Bronchial epithelial cell (primary cell): ENCODE measurements at places on chromosomes 2 and 18. TPM values are rescaled to one million over a fixed set of nuclear protein-coding genes. Genes with fewer than 3 reads are reported as not detected.

DNA sequence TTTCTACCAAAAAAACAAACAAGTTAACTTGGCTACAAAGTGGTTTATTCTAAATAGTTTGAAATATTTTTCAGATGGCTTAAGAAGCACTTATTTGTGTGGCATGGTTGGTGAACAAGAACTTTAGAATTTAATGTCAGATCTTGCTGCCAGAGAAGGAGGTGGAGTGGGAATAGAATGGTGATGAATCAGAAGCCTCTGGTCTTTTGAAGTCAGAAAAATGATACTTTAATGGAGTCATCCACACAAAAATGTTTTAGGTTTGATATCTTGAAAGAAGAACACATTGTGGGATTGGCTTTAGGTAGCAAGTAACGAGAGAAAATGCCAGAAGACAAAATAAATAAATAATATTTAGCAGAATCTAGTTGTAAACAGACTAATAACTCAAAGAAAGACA, 243.1 kb upstream of the FANCL start:
- DNase-seq: peak; percentile 53

GRCh38 chr2:196530910-196531309, 108.6 kb upstream of the CCDC150 start:
- no peak for DNase-seq

- no peak for DNase-seq
These were observed 124.3 kb downstream of the RIF1 start for GRCh38 chr2:151534001-151534400.

DNA sequence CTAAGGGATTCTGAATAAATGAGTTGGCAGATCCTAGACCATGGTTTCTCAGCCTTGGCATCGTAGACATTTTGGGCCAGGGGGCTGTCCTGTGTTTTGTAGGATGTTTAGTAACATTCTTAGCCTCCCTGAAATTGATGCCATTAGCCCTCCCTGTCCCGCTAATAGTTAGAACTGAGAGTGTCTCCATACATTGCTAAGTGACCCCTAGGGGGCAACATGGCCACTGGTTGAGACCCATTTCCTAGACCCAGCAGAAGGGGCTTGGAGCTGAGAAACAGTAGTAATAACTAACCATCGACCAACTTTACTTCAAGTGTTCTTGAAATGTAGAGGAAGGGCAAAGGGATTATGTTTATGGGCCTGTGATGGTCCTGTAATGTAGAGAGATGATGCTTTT, 40.8 kb downstream of the KCMF1 start:
- DNase-seq: no peak

- peak; percentile 98 for DNase-seq
These were observed 1173.1 kb upstream of the ZEB2 start for GRCh38 chr2:145692971-145693478.

DNA sequence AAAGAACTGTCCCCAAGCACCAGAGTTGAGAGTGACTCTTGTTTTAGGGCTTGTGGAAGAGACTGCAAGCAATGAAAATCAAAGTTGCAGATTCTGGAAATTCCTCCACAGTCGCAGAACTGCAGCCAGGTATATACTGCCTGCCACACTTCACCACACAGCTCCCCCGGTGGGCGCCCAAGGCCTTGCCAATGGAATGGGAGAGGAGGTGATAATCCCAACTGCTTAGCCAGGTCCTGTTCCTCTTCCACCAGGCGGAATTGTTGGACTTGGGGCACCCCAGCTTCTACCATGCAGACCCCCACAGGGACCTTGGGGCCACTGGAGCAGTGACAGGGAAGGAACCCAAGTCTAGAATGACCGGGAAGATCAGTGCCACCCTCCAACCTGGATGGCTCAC, 4.8 kb upstream of the PDIA6 start:
- no peak for DNase-seq

DNA sequence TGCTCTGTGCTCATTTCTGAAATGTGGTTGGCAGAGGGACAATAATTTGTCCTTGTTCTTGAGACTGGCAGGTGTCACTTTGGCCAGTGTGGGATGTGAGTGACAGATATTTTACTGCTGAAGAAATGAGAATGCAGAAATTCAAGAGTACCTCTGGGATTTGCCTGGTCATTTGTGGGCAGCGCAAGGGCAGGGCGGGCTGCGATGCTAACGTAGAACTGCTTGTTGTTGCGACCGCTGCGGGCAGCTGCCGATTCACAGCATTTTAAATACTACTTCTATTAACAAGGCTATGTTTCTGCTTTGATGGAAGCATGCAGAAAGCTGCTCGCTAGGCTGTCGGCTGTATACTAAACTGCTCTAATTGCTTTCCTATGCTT, 268.6 kb downstream of the FIGN start:
- no peak for DNase-seq

DNA sequence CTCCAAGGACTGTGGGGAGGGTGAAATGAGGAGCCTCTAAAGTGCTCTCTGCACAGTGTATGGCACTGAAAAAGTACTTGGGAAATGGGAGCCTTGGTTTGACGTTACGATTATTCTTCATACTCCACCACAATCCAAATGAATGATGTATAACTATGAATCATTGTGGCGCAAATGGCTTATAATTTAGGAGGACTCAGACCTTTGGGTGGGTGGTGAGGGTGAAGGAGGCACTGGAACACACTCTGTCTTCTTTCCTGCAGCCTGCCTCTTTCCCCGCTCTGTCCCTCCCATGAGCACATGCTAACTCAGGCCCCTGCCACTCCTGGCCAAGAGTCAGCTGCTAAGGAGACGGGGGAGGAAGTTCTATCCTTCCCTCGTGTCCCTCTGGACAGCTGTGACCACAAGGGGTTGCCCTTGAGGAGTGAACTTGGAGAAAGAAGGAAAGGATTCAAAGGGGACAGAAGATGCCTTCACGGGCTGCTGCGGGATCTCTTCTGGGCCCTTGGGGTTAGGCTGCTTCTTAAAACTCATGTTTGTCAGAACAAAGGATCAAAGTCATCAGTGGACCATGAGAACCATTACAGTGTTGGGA, 36.5 kb downstream of the POLR1A start:
- DNase-seq: no peak

- peak; percentile 29 for DNase-seq
These were observed 187.4 kb upstream of the RBMS1 start for GRCh38 chr2:160680974-160681373.

GRCh38 chr18:30280861-30281470, 761.6 kb downstream of the DSC3 start:
- DNase-seq: peak; percentile 73

- peak; percentile 91 for DNase-seq
These were observed 73.6 kb downstream of the CYBRD1 start for GRCh38 chr2:171595896-171596295.

DNA sequence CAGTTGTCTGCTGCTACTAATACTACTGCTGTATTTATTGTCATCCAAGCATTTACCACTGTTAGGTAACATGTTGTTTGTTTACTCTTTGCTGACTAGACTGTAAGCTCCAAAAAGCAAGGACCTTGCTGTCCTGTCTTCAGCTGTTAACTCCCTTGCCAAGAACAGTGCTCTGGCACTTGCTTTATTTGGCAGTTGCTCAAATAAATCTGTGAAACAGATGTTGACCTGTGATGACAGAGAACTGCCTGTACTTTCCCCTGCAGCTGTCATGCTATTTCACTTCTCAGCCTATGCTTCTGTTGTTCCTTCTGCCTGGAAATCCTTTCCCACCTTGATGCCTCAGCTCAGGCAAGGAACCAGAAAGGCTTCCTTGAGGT, 181.2 kb downstream of the ATAD2B start:
- DNase-seq: peak; percentile 59

DNA sequence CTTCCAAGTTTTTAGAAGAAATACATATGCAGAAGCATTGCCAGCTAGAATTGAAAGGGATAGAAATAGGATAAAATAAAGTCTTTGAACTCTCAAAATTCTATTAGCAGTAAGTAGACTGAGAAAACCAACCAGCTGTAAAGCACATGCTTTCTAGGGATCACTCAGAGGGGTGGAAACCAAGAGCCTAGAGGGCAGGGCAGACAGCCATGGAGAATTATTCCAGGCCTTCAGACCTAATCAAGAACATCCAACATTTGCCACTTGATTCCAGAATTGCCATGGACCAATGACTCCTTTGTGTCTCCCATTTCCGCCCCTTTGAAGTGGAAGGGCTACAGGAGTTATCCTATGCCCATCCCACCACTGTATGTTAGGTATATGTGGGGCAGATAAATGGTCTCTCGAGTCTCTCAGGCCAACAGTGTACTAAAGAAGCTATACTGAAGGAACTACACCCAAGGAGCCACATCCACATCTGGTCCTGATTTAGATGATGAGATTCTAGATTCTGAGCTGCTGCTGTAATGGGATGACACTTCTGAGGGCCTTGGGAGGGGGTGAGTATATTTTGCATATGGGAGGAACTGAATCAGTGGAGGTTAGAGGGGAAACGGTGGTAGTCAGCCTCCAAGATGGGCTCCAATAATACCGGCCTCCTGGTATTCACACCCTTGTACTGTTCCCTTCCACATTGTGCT, 4.0 kb downstream of the FARSB start:
- DNase-seq: no peak

DNA sequence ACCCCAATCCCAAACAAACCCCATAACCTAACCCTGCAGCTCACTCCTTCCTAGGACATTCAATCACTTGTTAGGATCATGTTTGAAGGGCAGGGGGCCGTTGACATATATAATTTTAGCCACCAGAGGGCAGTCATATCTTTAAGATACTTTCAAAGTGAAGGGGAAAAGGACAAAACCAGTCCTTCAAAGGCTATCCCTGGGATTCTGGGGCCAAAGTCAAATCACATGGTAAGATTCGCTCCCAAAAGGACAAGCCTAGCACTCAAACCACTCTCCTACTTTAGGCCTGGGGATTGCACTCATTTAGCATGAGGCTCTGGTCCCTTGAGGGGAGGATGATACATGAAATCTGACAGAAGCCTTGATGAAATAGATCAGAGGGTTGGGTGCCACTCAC, 44.6 kb downstream of the HAUS1 start:
- DNase-seq: peak; percentile 61

The EPAS1 gene
- 99.8 and 102 TPM in 2 replicates for total RNA-seq

GRCh38 chr2:157487747-157488146, 43.9 kb upstream of the CYTIP start:
- no peak for DNase-seq

DNA sequence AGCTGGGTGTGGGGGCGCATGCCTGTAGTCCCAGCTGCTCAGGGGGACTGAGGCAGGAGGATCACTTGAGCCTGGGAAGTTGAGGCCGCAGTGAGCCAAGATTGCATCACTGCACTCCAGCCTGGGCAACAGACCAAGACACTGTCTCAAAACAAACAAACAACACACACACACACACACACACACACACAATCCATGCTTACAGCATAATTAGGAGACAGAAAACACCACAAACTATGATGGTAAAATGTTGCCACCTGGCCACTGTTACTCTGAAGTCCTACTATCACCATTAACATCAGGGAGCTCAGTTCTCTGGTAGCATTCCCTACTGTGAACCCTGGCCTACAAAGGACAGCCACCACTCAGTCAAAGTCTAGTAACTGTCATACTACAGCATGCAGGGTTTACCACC, 18.3 kb downstream of the DNPEP start:
- peak; percentile 61 for DNase-seq

The INO80D gene
- total RNA-seq: 7.6 and 7.7 TPM in 2 replicates

- no peak for DNase-seq
These were observed 33.0 kb upstream of the BOD1L2 start for GRCh38 chr18:57113799-57114420.

The FKBP1B gene
- 16.5 and 30.0 TPM in 2 replicates for total RNA-seq

GRCh38 chr2:881204-881918, 69.3 kb upstream of the SNTG2 start:
- DNase-seq: no peak

GRCh38 chr2:170814533-170815230, 2.0 kb upstream of the GAD1 start:
- DNase-seq: no peak

- no peak for DNase-seq
These were observed 126.8 kb downstream of the BCL2L11 start for GRCh38 chr2:111247491-111247890.

GRCh38 chr2:233140978-233141377, 80.8 kb downstream of the INPP5D start:
- DNase-seq: no peak

The PCARE gene
- total RNA-seq: not detected in 2 replicates

DNA sequence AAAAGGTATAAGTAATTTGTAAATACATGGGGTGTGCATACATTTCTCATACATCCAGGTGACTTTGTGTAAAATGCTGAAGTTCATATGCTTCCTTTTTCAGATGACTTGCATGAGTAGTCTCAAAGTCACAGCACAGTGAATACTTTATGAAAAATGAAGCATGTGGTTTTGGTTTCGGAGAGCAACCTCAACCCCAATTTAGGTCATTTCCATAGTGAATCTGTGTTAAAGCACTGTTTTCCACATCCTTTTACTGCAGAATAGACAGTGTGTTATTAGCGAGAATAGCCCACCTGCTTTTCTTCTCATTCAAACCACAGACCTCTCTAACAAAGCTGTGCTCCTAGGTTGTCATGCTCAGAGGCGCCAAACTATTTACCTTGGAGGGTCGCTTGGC, 204.4 kb upstream of the RASGRP3 start:
- DNase-seq: no peak

DNA sequence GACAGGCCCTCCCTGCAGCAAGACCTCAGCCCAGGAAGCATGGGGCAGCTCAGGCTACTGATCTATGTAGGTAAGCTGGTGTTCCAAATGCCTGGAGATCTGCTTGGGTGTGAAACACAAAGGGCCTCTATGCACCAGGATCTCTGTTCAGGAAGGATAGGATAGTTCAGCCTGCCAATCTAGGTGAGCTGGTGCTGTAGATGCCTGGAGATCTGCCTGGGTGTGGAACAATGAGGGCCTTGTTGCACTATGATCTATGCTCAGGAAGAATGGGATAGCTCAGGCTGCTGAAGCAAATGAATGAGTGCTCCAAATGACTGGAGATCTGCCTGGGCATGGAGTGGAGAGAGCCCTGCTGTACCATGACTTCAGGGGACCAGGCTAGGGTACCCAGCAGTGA, 48.9 kb upstream of the MYL1 start:
- DNase-seq: no peak
